ENCODE measurements at places on chromosomes 2 and 18.

- ATAC-seq: no peak
Measured at GRCh38 chr18:11002796-11003195, 146.6 kb downstream of the PIEZO2 start.

DNA sequence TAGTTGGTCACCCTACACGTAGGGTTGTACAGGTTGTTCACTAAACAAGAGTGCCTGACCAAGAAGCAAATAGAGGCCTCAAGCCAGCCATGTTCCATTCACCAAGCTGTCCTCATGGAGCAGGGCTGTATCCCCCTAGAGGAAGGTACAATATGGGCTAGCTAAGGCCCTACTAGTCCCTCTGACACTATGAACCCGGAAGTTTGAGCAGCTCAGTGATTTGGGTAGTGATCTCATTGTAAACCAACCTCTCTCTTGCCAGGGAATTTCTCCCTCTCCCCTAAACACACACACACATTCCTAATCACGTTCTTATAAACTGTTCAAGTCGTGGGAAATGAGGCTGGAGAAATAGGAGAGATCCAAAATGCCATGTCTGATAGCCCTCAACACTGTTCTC is 6.7 kb upstream of the CYS1 start:
- no peak for ATAC-seq

DNA sequence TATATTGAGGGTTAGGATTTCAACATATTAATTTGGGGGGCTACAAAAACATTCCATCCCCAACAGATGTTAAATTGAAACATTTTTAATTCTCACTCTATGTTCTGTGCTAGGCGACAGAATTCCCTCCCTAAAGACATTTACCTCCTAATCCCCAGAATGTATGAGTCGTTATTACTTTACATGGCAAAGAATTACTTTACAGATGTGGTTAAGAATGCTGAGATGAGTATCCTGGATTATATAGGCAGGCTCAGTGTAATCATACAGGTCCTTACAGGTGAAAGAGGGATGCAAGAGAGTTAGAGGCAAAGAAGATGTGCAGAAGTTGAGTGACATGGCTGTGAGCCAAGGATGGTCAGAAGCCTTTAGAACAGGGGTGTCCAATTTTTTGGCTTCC is 974.1 kb upstream of the ACVR2A start:
- no peak for ATAC-seq

GRCh38 chr2:148623086-148623485 is 21.5 kb upstream of the EPC2 start:
- no peak for ATAC-seq

DNA sequence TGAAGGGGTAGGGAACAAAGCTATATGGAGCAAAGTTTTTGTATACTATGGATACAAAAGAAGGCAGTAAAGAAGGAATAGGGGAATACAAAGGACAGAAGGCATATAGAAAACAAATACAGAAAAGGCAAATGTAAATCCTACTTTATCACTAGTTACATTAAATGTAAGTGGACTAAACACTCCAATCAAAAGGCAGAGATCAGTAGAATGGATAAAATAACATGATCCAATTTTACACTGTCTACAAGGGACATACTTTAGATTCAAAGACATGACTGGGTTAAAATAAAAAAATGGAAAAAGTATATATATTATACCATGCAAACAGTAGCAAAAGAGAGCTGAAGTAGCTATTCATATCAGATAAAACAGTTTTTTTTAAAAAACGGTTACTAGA is 215.0 kb downstream of the PDE11A start:
- ATAC-seq: no peak

DNA sequence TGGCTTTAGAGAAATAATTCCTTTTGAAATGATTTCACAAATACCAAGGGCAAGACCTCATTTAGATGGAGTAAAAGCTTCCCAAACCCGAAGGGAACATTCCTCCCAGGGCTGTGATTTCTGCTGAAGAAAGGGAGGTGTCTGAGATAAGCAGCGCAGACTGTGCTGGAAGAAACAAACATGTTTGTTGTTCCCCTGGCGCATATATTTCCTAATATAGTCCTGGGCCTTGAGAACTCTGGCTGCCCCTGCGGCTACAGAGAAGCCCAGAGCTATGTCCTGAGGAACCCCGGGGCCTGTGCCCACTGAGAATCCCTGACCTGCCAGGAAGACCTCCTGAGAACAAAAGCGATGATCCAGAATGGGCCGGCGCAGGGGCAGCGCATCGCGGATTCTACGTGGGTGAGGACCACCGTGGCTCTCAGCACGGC is 372.6 kb upstream of the NT5C1B start:
- ATAC-seq: no peak

- ATAC-seq: no peak
Measured at GRCh38 chr2:23241611-23242245, 143.3 kb upstream of the KLHL29 start.

GRCh38 chr2:194289712-194290346 is 1367.2 kb upstream of the SLC39A10 start:
- no peak for ATAC-seq

DNA sequence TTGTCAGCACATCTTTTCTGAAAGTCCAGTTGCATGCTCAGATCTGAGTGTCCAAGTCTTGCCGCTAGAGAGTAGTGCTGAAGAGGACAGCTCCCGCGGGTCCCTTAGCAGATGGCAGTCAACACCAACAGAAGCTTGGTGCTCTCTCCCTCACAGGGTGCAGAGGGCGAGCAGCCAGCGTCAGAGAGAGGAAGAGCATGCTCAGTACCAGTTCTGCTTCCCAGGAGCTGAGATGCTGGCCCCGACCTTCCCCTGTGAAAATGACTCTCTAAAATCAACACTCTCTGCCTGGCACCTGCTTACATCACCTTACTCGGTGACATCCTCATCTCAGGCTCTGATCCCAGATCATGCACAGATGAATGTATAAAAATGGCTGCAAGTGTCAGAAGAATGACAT is 86.0 kb upstream of the TWIST2 start:
- ATAC-seq: no peak

- ATAC-seq: no peak
Measured at GRCh38 chr18:36041146-36041545, 26.2 kb downstream of the RPRD1A start.

GRCh38 chr2:101372792-101373191 is 14.5 kb downstream of the CREG2 start:
- no peak for ATAC-seq

DNA sequence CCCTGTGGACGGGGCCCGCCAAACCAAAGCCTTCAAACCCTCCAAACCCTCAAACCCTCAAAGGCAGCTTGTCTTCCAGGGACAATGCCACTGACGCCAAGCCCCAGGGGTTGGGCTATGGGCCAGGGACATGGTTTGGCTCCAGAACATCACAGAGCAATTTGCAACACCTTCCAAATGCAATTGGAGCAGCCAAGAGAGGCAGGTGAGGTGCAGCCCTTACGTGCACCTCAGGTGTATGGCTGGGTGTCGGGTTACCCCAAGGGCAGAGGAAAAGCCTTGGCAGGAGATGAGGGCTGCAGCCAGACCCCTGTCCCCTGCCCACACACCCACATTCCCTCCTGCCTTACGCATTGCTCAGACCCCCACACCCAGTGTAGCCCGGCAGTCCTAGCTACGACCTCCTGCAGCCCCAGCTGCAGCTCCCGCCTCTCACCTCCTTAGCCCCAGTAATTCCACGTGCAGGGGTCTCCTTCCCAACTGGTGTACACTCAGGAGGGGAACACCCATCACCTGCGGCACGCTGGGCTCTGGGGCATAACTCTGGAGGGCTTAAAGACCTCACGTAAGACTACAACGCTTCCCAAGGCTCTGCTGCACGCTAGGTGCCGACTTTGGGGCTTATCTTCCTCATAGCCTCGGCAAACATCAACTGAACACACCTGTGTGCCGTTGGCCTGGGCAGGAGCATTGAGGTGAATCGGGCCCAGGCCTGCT is 88.7 kb downstream of the TFCP2L1 start:
- ATAC-seq: no peak

GRCh38 chr2:1681323-1682180 is 62.8 kb downstream of the PXDN start:
- ATAC-seq: no peak

- ATAC-seq: no peak
Measured at GRCh38 chr2:202037086-202037485, 3.4 kb downstream of the FZD7 start.

DNA sequence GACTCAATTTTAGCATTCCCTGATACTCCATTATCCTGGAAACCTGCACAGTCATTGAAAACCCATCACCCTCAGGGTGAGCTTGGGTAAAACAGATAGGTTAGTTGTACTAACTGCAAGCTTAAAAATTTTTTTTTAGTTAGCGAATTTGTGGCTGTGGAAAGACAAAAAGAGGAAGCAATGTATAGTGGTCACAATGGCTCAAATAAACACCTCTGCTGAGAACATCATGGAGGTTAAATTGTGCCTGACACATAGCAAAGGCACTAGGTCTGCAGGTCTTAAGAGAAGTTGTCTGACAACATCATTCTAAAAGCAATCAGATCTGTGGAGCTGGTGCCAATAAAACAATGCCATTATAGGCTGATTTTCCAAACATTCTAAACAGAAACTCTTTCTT is 84.4 kb upstream of the CAVIN2 start:
- ATAC-seq: no peak

- ATAC-seq: no peak
Measured at GRCh38 chr2:189638301-189639006, 22.8 kb upstream of the ASNSD1 start.

- ATAC-seq: no peak
Measured at GRCh38 chr2:128372621-128373341, 54.1 kb upstream of the HS6ST1 start.

- ATAC-seq: no peak
Measured at GRCh38 chr2:241234962-241235740, 46.7 kb downstream of the ANO7 start.

GRCh38 chr18:35038881-35039491 is 2.2 kb upstream of the MAPRE2 start:
- ATAC-seq: no peak

DNA sequence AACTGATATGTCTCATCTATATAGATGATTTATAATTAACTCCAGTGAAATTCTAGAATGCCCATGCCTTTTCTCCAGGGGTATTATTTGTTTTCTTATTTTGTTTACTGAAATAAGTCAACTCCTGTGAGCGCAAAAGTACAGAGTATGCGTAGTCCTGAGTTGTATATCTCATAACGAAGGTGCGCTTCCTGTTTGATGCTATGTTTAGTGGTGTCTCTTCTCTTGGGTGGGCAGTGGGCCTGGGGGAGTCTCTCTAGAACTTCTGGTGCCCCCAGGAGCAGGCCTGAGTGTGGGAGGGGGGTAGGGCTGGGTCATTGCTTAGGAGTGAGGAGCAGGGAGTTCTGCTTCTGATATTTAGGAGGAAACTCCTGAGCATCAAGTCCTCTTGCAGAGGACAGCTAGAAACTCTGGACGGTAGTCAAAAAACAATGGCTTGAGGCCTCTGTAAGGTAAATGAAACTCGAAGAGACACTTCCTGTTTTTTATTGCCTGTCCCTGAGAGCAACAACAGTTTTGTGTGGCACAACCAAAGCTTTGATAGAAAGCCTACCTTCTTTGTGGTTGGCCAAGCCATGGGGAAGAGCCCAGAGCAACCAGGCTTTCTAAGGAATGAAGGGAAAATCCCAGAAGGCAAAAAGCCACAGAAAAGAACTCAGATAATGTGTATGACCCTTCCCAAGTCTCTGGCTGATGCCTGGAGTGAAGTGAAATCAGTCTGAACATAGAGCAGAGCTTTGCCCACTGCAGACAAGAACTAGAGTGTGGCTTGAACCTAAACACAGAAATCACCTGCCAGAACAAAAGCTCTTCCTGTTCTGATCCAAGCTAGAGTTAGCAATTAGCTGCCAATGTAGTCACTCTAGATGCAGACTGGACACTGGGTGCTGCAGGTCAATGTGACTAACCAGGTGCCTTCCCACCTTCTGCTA is 8.5 kb upstream of the SP140L start:
- peak; percentile 25 for ATAC-seq

DNA sequence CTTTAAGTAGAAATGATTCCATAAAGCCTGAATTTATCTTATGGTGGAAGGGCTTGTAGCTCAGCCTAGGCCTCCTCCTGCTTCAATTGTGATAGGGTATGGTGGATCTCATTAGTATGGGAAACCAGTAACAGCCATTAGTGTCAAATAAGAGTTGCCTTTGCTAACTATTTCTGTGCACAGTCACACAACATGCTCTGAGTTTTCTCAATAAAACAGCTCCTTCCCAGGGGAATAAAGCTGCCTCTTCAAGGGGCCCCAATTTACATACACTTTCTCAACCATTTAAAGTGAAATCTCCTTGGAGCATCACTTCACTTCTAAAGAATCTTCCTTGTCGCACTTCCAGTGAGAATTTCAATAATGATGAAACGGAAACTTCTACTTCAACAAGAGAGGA is 53.4 kb downstream of the KLF7 start:
- no peak for ATAC-seq
